ENCODE measurements at places on chromosomes 5 and 9. TPM values are rescaled to one million over a fixed set of nuclear protein-coding genes. Genes with fewer than 3 reads are reported as not detected.

DNA sequence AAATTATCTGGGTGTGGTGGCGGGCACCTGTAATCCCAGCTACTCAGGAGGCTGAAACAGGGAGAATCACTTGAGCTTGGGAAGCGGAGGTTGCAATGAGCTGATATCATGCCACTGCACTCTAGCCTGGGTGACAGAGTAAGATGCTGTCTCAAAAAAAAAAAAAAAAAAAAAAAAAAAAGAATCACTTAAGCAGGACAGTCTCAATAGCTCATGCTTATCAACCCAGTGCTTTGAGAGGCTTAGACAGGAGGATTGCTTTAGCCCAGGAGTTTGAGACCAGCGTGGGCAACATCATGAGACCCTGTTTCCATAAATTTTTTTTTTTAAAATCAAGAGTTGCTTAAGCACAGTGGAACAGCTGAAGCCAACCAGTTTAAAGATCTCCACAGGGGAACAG, 42.6 kb downstream of the LEAP2 start:
- no peak for DNase-seq

The FSD1L gene
- polyA plus RNA-seq: 15.7 TPM

The HACD4 gene
- 0.21 TPM for polyA plus RNA-seq

DNA sequence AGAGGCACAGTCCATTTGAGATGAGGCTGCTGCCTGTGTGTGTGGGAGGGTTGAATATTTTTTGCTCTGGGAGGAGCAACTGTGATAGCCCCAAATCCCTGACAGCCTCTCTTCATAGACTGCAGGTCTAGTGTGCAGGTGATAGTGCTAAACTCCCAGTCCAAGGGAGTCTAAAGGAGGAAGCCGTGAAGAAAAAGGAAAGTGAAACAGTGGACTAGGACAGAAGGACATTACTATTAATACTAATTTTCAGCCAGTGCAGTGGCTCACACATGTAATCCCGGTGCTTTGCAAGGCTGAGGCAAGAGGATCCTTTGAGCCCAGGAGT, 295.0 kb downstream of the PDE4D start:
- DNase-seq: no peak

- DNase-seq: no peak
Observed at GRCh38 chr9:94976077-94976476, 249.6 kb downstream of the AOPEP start.

The NPDC1 gene
- 14.8 TPM for polyA plus RNA-seq

Data from psoas muscle (tissue), 8 donors.